ENCODE measurements at places on chromosomes 4 and X. TPM values are rescaled to one million over a fixed set of nuclear protein-coding genes. Genes with fewer than 3 reads are reported as not detected.

Gene GPRASP3
- 11.4 TPM for total RNA-seq

Gene TBC1D9
- 75.9 TPM for total RNA-seq

Gene NHSL2
- total RNA-seq = 21.2 TPM

Gene NIPAL1
- 1.6 TPM for total RNA-seq

Gene SOWAHD
- total RNA-seq = not detected

Gene RHOXF2
- not detected for total RNA-seq

Gene CXCR3
- total RNA-seq = not detected

Gene FOXR2
- not detected for total RNA-seq

Gene CSAG1
- not detected for total RNA-seq

Gene EGFL6
- not detected for total RNA-seq

Gene PGK1
- total RNA-seq = 283 TPM

Gene GAGE2A
- not detected for total RNA-seq

Gene GBA3
- total RNA-seq = not detected

Gene IGFBP7
- total RNA-seq = 322 TPM

Gene SLC9B1
- total RNA-seq = 0.59 TPM

Gene LCORL
- total RNA-seq = 15.6 TPM

Gene CTAG1A
- not detected for total RNA-seq

Gene TSR2
- 20.8 TPM for total RNA-seq

Gene TEX13C
- not detected for total RNA-seq

Gene PCDH18
- total RNA-seq = 0.21 TPM

Gene MAGEC1
- total RNA-seq = 0.07 TPM

Gene KIT
- total RNA-seq = 41.7 TPM

Gene OSTC
- 274 TPM for total RNA-seq

Gene RAB40AL
- 0.13 TPM for total RNA-seq

Gene IL2
- total RNA-seq = not detected

Gene YTHDC1
- 40.4 TPM for total RNA-seq

Gene TCP11X1
- total RNA-seq = not detected

Gene ARX
- total RNA-seq = not detected

Gene CXXC4
- 0.04 TPM for total RNA-seq

Gene LNX1
- 2.6 TPM for total RNA-seq

Gene BRS3
- not detected for total RNA-seq

Gene CENPC
- 14.1 TPM for total RNA-seq

Gene SPARCL1
- total RNA-seq = 0.88 TPM

Gene CDS1
- total RNA-seq = under 0.01 TPM

Gene MAPK10
- 0.20 TPM for total RNA-seq

Gene PNMA5
- total RNA-seq = not detected

Gene JAKMIP1
- not detected for total RNA-seq

Gene IL13RA2
- 0.32 TPM for total RNA-seq
